RPMI7951 (cell line): ENCODE measurements at places on chromosomes 3 and 15. TPM values are rescaled to one million over a fixed set of nuclear protein-coding genes. Genes with fewer than 3 reads are reported as not detected.
A peak's percentile ranks its signal among the peaks of the same experiment; 100 is the strongest.

DNA sequence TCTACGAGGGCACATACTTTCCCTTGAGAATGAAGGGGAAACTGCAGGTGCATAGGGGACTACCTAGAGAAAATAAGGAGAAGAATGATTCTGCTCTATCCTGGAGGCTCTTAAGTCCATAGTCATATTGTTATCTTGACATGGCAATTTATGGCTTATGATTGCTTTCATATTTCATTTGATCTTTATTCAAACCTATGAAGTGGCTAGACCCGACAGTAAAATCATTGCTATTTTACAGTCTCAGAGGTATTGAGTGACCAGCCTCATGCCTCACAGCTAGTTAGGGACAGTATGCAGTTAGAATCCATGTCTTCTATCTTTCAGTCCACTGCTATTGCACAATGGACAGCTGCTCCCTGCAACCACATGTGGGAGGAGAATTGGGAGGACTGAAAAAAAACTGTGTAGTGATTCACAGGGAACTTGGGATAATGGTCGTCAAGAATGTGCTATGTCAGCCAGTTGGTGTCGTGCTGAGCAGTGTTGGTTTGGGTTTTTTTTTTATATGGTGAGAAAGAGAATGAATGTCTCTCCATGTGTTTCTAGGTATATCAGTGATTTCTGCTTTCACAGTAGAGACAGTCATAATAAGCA lies 63.2 kb upstream of the SPPL2A start:
- DNase-seq: peak; percentile 87

- DNase-seq: peak; percentile 82
Observed at GRCh38 chr3:46909535-46910161, 32.1 kb downstream of the PTH1R start.

The NTRK3 gene
- 0.10 and 1.3 TPM in 2 replicates for total RNA-seq

DNA sequence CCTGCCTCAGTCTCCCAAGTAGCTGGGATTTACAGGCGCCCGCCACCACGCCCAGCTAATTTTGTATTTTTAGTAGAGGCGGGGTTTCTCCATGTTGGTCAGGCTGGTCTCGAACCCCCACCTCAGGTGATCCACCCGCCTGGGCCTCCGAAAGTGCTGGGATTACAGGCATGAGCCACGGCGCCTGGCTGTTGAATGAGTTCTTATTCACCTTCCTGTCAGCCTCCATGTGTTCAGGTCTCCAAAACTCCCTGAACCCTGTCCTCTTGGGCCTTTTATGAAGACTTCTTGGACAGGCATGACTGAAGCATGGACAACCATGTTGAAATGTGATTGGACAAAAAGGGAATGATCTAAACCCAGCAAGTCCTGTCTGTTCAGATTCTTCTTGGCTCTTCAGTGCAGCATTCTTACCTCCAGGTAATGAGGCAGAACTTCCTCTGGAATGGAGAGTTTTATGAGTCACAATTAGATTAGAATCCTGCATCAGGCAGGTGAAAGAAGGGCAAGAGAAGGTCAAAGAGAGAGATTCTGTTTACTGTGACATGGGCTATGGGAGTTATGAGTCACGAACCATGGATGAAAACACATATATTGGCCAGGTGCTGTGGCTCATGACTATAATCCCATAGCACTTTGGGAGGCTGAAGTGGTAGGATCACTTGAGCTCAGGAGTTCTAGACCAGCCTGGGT lies 23.1 kb upstream of the EIF4A2 start:
- no peak for DNase-seq

GRCh38 chr3:85081191-85081906 lies 122.6 kb downstream of the CADM2 start:
- no peak for DNase-seq

The AP3B2 gene
- total RNA-seq: 1.4 and 1.7 TPM in 2 replicates

DNA sequence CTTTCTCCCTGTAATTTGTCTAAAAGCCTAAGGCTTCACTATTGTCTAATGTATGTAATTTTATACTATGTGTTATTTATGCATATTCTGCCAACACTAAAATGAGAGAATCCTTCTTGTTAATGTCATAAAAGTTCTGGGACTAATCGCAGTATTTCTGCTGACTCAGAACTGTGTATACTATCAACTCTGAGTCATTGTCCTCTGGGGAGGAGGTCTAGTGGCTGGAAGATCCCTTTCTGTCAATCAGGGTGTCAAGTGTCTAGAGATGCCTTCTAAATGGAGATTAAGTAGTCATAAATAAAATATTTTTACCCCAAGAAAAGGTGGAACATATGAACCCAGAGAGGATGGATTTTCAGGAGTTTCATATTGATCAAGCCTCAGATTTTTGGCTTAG lies 473.4 kb downstream of the AGBL1 start:
- DNase-seq: no peak

The AADACL2 gene
- total RNA-seq: not detected in 2 replicates

DNA sequence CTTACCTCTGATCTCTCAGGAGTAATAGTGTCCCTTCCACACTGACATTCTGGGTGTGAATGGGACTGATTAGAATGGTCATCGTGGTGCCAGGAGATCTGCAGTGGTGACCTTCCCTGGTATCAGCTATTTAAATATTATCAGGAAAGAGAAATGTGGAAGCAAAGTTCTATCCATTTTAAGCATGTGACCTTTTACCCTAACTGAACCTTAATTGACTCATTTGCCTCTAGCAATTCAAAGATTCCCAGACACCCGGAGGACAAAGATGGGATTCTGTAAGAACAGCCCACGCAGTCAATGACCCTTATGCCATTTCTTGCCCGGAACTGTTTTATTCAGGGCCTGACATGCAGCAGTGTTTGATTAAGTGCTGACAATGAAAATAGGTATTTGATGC lies 10.3 kb downstream of the LIPC start:
- peak; percentile 80 for DNase-seq

- DNase-seq: no peak
Observed at GRCh38 chr15:80199366-80199765, 46.6 kb downstream of the FAH start.

GRCh38 chr3:88921986-88922385 lies 185.4 kb upstream of the EPHA3 start:
- no peak for DNase-seq
